ENCODE measurements at places on chromosomes 2 and 18.
A peak's percentile ranks its signal among the peaks of the same experiment; 100 is the strongest.

DNA sequence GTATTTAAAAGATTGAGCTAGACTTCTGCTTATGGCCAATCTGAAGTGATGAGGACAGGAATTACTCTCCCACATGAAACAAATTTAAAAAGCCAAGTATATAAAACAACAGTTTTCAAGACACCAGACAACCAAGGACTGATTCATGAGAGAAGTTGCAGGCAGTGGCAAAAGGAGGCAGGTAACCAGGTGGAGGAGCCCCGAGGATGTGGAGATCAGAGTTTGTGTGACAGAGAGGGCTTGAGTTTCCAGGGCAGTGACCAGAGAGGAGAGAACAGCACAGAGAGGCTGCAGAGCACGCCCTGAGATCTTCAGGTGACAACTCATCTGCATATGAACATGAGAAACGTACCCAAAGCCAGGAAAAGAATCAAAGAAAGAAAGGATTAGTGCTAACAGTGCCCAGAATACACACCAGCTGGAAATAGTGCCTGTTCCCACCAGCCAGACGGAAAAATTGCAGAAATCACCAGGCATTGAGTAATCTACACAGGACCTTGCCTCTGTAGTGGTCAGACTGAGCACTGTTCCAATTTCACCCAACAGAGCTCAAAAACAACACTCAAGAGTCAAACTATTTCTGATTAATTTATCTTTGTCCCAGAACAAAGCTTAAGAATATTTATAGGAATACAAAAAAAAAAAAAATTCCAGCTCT, 173.1 kb downstream of the SEPTIN10 start:
- DNase-seq, result no peak

- DNase-seq, result no peak
Measured at GRCh38 chr18:35345460-35345921, 1.3 kb upstream of the ZNF24 start.

GRCh38 chr2:220460257-220460985, 833.0 kb downstream of the SLC4A3 start:
- DNase-seq, result peak; percentile 24

GRCh38 chr2:150591496-150592285, 104.2 kb upstream of the RND3 start:
- DNase-seq, result peak; percentile 65

DNA sequence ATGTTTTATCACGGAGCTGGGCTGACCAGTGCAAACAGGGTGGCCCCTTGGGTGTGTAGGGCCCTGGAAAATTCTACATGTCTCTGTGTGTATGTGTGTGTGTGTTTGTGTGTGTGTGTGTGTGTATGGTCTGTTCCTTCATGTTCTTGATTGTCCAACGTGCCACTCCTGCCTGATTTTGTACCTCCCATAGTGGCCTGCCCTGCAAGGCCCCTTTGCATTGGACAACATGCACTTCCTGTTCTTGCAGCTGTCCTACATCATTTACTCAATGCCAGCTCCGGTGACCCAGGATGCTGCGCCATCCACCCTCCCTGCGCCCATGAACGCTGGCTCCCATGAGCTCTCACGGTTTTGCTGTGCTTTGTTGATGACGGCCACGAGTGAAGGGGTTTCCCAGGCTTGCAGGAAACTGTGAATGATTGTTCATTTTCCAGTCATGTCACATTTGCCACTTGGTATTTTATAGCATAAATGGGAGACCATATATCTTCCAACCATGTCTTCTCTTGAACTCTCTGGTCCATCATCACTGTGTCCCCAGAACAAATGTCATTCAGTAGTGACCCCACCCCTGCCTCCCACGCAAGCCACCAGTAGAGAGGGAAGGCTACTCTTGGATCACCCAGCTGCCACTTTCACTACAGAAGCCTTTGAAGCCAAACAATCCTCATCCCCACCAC, 69.7 kb upstream of the NCK2 start:
- DNase-seq, result no peak

- DNase-seq, result no peak
Measured at GRCh38 chr2:206859330-206859739, 80.0 kb upstream of the CPO start.

- DNase-seq, result no peak
Measured at GRCh38 chr2:26530240-26530540, 52.3 kb upstream of the OTOF start.

GRCh38 chr2:194004590-194005206, 1652.3 kb upstream of the SLC39A10 start:
- no peak for DNase-seq

DNA sequence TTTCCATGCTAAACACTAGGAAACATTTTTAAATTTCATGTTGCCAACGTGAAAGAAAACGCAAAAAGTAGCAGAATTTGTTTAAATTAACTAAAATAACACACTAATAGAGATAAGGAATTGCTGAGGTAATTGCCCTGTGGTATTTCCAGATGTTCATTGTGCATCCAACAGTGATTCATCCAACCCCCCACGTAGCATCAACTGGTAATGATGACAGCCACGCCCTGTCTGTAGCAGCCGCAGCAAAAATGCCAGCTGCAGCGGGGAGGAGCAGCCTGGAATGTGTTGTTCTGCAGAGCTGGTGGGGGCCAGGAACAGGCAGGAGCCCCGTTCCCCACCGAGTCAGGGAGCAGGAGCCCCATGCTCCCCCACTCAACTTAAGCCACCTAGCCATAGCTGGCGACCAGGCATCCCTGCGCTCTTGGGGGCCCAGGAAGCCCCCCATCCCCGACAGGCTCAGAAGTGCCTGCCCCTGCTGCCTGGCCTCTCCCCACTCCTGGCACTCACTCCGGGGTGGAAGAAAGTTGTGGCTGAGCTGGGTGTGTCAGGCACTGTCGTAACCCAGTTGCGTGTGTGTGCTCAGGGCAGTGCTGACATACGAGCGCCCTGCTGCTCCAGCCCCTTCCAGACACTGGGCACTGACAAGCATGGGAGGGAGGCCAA, 695.1 kb upstream of the ACVR2A start:
- no peak for DNase-seq

GRCh38 chr2:122627388-122627787, 871.9 kb downstream of the TSN start:
- no peak for DNase-seq

DNA sequence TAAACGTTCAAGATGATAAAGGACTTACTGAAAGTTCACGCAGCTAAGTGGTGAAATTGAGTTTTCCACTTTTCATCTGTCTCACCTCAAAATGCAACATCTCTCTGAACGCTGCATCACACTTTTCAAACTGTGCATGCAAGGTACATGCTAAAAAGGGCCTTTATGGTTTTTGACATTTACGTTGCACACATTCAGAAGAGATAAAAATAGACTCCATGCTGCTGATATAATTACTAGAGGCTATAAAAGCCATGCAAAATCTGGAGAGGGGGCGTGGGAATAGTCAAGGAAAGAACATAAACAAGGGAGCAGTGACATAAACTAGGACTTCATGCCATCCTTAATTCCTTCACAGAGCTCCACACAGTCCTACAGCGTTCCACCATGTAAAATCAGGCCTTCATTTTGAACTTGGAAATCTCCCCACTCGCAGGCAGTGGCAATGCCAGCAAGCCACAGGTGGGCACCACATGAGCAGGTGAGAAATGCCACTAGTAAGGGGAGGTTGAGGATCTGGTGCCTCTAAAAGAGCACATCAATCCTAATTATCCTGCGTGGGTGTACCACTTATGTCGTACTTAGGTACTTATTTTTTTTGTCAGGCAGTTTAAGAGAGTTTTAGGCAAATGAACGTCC, 71.4 kb downstream of the ZEB2 start:
- DNase-seq, result no peak

GRCh38 chr2:24691806-24692205, 101.4 kb downstream of the PTRHD1 start:
- no peak for DNase-seq

DNA sequence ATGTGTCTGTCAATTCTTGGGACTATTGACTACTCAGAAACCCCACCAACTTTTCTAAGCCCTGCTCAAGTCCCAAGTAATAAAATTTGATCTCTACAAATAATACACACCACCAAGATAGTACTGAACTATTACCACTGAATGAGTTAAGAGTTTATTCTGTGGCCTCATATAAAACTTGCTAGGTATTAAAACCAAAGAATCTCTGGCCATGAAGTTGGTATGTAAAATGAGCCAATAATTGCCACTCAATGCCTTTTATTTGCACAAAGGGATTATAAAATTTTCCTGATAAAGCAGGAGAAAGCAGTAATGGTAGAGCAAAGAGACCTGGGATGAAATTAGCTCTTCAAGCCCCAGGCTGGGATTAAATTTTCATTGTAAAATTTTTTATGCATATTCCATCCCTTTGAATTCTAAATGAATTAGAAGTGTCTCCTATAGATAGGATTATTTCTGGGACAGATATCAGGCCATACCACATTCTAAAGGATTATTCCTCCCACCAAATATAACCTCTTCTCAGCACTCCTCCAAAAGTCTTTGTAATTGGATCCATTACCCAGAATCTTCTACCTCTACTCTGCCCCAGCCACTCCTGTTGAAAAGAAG, 450.5 kb upstream of the ACVR2A start:
- DNase-seq, result no peak

GRCh38 chr2:8049176-8049575, 632.7 kb upstream of the ID2 start:
- DNase-seq, result no peak
